ENCODE measurements at places on chromosomes 1 and 21.

GRCh38 chr1:2098301-2098698 lies 48.1 kb downstream of the PRKCZ start:
- no peak for DNase-seq

- DNase-seq: no peak
Observed at GRCh38 chr1:62391369-62391971, 45.4 kb upstream of the USP1 start.

DNA sequence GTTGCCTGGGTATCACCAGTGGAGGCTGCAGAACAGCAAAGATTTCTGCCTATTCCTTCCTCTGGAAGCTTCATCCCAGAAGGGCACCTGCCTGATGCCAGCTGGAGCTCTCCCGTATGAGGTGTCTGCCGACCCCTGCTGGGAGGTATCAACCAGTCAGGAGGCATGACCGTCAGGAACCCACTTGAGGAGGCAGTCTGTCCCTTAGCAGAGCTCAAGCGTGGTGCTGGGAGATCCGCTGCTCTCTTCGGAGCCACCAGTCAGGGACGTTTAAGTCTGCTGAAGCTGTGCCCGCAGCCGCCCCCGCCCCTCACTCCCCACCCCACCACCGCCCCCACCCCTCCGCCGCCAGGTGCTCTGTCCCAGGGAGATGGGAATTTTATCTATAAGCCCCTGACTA lies 23.1 kb upstream of the HFM1 start:
- DNase-seq: no peak

- no peak for DNase-seq
Observed at GRCh38 chr1:31199949-31200348, 39.7 kb downstream of the NKAIN1 start.

DNA sequence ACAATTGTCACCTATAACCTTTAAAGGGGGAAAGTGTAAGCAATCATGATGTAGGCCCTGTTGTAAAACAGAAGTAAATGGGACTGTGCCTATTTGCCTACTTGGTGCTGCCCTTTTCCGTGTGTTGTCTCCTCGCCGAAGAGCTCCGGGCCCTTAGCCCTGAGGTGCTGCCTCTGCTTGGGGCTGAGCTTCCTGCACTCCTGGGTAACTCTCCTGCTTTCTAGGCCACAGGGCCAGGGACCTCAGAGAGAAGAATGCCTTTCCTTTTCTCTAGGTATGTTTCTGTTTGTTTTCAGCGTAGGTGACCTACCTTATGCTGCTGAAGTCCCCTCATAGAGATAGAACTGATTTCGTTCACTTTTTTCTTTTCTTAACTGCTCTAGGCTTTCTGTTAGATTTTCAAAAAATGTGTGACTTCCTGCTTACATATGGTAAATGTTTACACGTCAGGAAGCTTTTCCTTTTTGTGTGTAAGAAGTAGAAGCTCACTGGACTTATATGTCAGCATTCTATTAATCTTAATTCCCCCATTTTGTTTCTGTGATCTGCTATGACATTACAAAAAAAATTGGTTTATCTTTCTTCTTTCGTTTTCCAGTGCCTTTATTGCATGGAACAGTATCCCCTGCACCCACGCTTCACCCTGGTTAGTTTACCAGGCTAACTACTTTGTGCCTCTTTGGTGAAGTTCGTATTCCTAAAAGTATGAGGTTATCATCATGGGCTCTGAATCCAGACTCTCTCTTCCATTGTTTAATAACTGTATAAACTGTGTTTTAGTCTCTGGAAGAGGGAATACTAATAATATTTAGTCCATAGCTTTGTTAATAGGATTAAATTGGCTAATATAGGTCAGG lies 61.7 kb downstream of the ITSN1 start:
- DNase-seq: no peak

- peak; percentile 58 for DNase-seq
Observed at GRCh38 chr1:169890761-169891538, 2.7 kb downstream of the SCYL3 start.

DNA sequence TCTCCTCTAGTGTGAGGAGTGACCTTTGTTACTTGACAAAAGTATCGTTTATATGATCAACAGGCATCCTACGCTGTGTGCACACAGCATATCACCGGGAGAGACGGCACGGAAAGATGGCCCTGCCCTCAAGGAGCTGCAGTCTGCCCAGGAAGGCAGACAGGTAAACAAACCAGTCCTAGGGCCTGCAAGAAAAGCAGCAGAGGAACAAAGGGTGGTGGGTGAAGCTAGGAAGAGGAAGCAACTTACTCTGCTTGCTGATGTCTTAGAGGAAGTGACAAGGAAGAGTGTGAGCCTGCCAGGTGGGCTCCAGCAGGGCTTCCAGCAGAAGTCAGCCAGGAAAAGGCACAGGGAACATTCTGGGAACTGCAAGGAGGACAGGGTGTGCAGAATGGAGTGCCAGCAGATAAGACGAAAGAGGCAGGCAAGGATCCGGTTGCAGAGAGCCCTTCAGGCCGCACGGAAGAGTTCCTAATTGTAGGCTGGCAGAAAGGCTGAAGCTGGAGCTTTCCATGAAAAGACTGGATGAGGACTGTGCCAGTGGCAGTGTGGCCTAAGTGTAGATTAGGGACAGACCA lies 106.7 kb downstream of the SLC45A1 start:
- no peak for DNase-seq

GRCh38 chr1:66583021-66583420 lies 49.1 kb downstream of the SGIP1 start:
- no peak for DNase-seq

GRCh38 chr1:25486602-25487001 lies 55.9 kb downstream of the MACO1 start:
- DNase-seq: no peak

DNA sequence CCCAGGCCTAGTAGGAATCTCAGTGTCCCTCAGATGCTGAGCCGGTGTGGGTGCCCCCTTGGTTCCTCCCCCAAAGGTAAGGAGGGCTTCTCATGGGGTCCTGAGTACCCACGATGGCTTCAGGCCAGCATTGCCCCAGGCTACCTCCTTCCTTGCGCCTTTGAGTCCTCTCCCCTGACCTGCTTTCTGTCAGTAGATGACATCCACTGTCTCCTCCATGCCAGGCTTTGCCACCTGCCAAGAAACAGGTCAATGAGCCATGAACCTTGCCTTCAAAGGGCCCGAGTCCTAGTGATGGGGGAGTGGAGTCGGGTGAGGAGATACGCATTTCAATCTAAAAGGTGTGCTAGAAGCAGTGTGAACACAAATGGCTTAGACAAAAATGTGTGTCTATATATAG lies 15.6 kb downstream of the WNT4 start:
- DNase-seq: no peak

GRCh38 chr1:71743862-71744261 lies 538.5 kb downstream of the NEGR1 start:
- DNase-seq: no peak

DNA sequence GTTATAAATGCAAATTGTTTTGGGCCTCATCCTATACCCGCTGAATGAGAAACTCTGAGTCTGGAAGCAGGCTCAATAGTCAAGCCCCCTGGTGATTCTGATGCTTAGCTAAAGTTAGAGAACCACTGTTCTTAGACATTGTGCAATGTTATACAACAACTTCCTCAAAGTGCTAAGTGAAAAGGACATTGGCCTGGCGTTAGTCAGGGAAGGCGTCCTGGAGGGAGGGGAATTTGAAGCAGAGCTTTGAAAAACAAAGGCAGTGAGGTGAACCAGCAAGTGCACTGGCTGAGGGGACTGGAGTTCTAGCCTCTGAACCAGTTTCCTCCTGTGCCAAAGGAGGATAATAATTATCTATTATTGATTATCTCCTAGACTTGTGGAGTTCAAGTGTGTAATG lies 5.1 kb downstream of the CD1D start:
- DNase-seq: no peak

DNA sequence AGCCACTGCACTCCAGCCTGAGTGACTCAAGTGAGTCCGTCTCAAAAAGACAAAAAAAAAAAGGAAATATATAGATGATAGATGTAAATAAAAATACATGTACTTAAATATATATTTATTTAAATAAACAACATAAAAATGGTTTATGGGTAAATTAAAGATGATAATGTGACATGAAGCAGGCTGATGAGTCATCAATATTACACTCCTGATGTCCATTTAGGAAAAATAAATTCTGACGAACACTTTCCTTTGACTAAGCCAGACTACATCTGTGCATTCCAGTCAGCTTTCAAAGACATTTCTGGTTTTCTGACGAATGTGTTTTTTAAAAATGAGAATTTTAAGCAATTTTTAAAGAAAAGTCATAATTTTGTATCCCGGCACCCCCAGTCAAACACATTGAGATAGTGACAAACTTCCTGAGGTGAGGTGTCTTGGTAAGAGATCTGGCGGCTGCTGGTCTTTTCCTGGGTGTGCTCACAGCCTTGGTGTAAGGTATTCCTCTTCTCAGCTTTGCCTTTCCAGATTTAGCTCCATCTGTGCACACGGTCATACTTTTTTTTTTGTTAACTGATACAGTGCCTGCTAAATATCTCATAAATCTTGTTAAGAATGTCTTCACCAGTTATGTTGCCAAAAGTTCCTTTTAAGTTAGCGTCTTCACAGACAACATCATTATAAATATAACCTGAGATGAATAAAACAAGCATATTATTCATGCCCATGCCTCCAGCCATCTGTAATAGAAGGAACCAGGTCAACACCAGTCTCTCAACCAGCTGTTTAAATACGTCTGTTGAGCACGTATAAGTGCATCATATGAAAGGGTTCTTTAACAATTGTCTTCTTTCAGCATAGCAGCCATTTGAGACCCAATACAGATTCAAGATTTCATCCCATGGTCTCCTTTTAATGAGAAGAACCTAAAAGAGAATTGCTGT lies 214.5 kb upstream of the PLD5 start:
- no peak for DNase-seq

DNA sequence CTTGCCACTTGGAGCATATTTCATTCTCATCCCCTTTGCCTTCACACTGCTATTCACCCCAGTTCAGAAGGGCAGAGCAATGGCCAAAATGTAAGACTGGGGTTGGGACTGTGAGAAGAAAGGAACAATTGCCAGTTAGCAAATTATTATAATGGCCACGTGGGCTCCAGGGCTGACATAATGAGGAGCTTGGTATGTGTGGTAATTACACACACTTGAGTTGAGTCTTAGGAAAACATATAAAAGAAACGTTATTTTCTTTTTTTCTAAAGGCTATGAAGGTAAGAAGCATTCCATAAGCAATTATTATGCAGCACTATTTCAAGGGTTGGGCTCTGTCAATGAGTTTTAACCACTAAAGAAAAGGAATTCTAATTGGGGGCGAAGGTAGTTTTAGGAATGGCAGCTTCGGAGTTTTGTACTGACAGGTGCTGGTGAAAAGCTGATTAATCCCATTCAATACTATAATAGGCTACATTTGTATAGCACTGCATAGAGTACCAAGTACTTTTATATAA lies 32.5 kb upstream of the BCL10 start:
- peak; percentile 24 for DNase-seq

DNA sequence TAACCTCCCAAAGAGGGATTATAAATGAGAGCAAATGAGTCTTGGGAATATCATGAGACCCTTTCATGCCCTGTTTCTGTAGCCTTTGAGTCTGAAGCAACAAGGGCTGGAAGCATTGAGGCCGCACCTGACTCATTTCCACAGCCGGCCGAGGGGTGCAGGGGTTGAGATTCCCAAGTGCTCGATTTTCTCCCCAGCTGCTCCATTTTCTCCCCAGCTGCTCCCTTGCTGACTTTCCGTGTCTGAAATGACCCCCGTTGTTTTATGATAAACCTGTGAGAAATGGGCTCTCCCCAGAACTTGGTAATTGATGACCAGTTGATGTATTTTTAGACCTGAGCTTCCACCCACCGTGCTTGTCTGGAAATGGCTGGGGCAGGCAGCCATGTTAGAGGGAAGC lies 22.9 kb downstream of the SIM2 start:
- no peak for DNase-seq

DNA sequence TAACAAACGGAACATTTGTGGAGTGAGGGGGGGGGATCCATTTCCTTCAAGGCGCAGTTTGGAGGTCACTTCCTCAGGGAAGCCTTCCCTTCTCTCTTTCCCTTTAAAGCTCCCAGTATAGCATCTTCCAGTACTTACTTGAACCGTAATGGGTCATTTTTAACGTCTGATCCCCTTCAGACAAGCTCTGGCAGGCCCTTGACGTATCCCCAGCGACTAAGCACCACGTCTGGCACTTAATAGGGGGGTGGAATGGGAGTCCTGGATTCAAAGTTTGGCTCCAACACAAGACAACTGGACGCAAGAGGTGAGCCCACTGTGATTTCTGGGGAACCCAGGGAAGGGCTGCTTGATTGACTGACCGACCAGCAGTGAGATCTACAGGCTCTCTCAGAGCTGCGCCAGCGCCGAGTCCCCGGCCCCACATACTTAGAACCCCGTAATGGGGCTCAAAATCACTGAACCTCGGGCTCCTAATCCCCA lies 441 bp downstream of the YARS1 start:
- DNase-seq: peak; percentile 46

DNA sequence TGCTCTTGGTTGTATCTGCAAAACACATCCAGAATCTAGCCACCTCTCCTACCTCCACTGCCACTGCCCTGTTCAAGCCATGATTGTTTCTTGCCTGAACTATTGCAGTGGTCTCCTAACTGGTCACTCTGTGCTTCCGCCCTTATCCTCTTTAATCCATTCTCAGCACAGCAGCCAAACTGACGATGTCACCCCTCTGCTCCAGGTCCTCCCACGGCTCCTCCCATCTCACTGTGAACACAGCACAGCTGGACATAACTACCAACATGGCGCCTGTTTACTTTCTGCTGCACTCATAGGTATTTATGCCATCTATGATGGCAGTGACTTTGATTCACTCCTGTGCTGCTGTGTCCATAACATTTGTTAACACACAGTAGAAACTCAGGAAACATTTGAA lies 406.7 kb downstream of the DISC1 start:
- peak; percentile 9 for DNase-seq

GRCh38 chr1:181989261-181989920 lies 72.1 kb downstream of the ZNF648 start:
- no peak for DNase-seq

DNA sequence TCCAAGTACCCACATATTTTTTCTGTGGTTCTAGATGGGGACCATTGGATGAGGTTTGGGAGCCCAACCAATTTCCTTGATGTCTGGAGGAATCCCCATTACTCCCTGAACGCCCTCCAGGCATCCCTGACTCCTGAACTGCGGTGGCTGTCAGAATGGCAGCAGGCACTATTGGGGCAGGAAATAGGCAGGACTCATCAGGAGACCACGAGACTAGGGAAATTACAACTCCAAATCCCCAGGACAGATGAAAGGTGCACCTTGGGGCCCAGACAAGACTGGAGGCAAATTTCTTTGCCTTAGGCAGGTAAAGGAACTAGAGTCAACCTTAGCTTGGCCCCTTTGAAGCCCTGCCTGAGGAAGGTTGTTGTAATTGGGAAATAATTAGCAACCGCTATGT lies 1.1 kb downstream of the CGN start:
- no peak for DNase-seq

- no peak for DNase-seq
Observed at GRCh38 chr1:87696483-87696882, 367.8 kb downstream of the LMO4 start.

DNA sequence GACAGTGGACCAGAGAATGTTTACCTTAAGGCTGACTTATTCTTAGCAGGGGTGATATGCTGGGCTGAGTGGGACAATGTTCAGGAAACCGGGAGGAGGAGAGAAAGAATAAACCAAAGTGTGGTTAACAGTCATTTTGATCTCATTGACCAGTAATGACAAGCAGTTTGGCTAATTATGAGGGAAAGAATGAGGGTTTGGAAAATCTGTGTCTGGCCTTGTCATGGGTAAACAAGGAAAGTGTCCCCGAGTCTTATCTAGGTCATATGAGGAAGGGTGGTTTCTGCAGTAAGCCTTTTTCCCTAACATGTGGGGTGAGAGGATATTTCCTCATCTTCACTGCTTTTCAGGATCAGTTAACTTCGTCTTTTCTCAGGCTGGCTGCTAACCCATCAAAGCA lies 155.0 kb downstream of the TPR start:
- no peak for DNase-seq

- no peak for DNase-seq
Observed at GRCh38 chr1:219088778-219089557, 84.7 kb upstream of the LYPLAL1 start.

Measured in NCI-H524 (cell line).